ENCODE measurements at places on chromosomes 2 and 18. TPM values are rescaled to one million over a fixed set of nuclear protein-coding genes. Genes with fewer than 3 reads are reported as not detected.

CYTIP gene
- 0.16 TPM for total RNA-seq

MERTK gene
- total RNA-seq, result 0.86 TPM

HOXD3 gene
- total RNA-seq, result not detected

UCN gene
- 0.16 TPM for total RNA-seq

DOK6 gene
- total RNA-seq, result 9.0 TPM

COLEC12 gene
- total RNA-seq, result 144 TPM

HOXD11 gene
- not detected for total RNA-seq

TNFAIP6 gene
- total RNA-seq, result 37.2 TPM
